ENCODE measurements at places on chromosomes 7 and 10.

DNA sequence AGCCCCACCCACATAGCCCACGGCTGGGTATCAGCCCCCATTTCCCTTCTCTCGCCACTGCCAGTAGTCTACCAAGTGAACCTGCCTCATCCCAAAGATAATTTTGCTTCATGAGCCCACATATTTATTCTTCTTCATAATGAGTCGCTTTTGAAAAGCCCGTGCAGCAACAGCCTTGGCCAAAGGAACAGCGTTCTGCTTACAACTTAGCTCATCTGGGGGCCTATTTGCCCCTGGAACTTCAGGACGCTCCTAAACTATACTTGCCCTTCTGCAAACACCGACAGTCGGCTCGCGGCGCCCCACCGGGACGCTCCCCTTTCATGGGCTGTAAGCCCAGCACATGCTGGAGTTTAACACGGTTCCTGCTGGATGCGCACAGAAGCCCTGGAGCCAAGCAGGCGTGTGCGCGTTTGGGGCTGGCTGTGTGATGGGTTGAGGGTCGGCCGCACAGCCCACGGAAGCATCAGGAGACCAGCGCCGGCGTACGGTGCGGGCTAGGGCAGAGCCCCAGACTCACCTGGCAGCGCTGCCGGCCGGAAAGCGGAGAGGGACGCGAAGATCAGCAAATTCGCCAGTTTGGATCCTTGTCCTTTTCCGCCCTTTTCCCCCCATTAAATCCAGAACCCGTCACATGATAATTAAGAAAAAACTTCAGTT lies 370 bp downstream of the TMEM60 start:
- DNase-seq = no peak

GRCh38 chr7:103447073-103447960 lies 1.3 kb upstream of the SLC26A5 start:
- no peak for DNase-seq

GRCh38 chr10:80280071-80280800 lies 9.2 kb downstream of the MAT1A start:
- no peak for DNase-seq

DNA sequence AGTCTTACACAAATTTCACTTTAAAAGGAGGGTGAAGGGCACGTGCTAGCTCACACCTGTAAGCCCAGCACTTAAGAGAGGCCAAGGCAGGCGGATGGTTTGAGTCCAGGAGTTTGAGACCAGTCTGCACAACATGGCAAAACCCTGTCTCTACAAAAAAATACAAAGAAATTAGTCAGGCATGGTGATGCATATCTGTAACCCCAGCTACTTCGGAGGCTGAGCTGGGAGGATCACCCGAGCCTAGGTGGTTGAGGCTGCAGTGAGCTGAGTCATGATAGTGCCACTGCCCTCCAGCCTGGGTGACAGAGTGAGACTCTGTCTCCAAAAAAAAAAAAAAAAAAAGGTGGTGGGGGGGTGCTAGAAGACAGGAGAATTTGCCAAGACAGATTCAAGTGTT lies 237.3 kb upstream of the KLF14 start:
- no peak for DNase-seq

DNA sequence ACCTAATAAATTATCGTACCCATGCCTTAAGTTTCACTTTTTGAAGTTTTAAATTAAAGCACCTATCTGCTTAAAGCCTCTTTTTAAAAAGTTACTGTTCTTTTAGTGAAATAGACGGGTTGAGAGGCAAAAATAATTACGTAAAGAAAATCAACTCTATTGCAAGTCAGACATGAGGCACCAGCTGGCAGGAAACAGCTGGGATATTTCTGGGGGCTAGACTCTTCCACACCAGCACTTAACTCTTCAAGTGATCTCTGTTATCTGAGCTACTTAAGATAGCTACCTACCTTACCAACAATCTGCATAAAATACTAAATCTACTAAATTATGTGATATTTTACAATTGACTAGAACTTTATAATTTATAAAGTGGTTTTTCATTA lies 35.8 kb downstream of the GBF1 start:
- DNase-seq = no peak

- DNase-seq = peak; percentile 12
Measured at GRCh38 chr7:157476201-157476600, 139.4 kb downstream of the DNAJB6 start.

DNA sequence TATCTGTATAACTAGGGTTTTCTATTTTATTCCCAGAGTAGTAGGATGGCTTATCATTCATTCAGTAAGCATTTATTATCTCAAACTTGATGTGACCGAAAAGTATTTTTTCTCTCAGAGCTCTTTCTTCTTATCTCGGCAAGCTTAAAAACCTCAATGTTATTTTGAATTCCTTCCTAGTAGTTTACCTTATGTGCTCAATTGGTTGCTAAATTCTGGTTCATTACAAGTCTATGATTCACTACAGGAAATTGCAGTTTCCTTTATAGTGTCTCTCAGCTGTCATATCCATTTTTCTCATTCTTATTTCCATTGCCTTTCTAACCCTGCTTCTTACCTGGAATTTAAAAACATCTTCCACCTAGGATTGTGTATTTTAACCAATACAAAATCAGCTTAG lies 12.6 kb upstream of the ICA1 start:
- no peak for DNase-seq

Data from tibial artery (tissue), 4 donors.